Prostate gland (tissue), 2 donors: ENCODE measurements at places on chromosomes 16 and 17. TPM values are rescaled to one million over a fixed set of nuclear protein-coding genes. Genes with fewer than 3 reads are reported as not detected.

Gene MMP25
- total RNA-seq, result 0.74 TPM

Gene HEATR9
- total RNA-seq, result 0.40 TPM

Gene PLA2G10
- total RNA-seq, result 1.5 TPM

Gene PIPOX
- total RNA-seq, result 6.2 TPM

Gene KRTAP1-3
- total RNA-seq, result not detected

Gene KRTAP4-1
- not detected for total RNA-seq

Gene LGALS9
- total RNA-seq, result 16.7 TPM

Gene TP53I13
- 52.5 TPM for total RNA-seq

Gene SRCIN1
- 2.4 TPM for total RNA-seq

Gene HOXB1
- total RNA-seq, result not detected

Gene RRAD
- 17.0 TPM for total RNA-seq

Gene MPDU1
- total RNA-seq, result 101 TPM

Gene CLEC3A
- total RNA-seq, result 0.51 TPM

Gene CNP
- 117 TPM for total RNA-seq

Gene ABAT
- total RNA-seq, result 74.7 TPM

Gene CIAPIN1
- 40.3 TPM for total RNA-seq

Gene CHRNE
- 0.64 TPM for total RNA-seq

Gene SLC52A1
- total RNA-seq, result 1.7 TPM

Gene OR4D1
- not detected for total RNA-seq

Gene KRT15
- 138 TPM for total RNA-seq
